ENCODE measurements at places on chromosomes 1 and 21.

DNA sequence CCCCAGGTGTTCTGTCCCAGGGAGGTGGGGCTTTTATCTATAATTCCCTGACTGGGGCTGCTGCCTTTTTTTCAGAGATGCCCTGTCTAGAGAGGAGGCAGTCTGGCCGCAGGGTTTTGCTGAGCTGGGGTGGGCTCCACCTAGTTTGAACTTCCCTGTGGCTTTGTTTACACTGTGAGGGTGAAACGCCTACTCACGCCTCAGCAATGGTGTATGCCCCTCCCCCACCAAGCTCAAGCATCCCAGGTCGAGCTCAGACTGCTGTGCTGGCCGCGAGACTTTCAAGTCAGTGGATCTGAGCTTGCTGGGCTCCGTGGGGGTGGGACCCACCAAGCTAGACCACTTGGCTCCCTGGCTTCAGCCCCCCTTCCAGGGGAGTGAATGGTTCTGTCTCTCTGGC lies 124.3 kb downstream of the CENPF start:
- DNase-seq = no peak

- no peak for DNase-seq
These were observed 289.2 kb upstream of the DPYD start for GRCh38 chr1:98210064-98210463.

GRCh38 chr1:31460027-31460426 lies 47.0 kb downstream of the SERINC2 start:
- DNase-seq = no peak

DNA sequence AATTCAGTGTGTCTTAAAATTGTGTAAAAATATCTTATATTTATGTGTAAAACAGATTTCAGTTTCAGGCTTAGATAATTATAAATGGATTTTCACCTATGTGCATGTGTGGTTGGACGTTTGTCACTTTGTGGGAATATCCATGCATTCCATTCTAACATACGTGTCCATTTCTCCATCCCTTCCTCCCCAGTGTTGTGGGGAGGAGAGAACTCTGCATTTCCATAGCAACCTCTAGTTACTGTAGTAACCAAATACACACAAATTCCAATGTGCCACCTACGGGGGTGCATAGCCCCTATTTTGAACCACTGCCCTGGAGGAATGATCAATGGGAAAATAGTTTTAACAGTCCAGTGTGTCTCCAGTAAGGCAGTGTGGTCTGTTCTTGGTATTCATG lies 79.0 kb downstream of the RASAL2 start:
- no peak for DNase-seq

DNA sequence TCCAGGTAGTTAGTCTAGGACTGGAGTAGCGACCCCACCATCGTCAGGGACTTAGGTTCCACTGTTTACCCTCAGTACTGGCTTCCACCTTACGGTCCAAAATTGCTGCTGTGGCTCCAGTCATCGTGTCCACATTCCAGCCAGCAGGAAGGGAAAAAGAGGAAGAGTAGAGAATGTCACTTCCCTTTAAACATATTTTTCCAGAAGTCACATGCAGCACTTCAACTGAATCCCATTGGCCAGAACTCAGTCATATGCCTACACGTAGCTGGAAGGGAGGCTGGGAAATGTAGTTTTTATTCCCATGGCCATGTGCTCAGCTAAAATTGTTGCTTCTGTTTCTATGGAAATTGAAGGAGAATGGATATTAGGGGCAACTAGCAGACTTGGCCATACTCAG lies 84.1 kb upstream of the SELENON start:
- DNase-seq = peak; percentile 21

DNA sequence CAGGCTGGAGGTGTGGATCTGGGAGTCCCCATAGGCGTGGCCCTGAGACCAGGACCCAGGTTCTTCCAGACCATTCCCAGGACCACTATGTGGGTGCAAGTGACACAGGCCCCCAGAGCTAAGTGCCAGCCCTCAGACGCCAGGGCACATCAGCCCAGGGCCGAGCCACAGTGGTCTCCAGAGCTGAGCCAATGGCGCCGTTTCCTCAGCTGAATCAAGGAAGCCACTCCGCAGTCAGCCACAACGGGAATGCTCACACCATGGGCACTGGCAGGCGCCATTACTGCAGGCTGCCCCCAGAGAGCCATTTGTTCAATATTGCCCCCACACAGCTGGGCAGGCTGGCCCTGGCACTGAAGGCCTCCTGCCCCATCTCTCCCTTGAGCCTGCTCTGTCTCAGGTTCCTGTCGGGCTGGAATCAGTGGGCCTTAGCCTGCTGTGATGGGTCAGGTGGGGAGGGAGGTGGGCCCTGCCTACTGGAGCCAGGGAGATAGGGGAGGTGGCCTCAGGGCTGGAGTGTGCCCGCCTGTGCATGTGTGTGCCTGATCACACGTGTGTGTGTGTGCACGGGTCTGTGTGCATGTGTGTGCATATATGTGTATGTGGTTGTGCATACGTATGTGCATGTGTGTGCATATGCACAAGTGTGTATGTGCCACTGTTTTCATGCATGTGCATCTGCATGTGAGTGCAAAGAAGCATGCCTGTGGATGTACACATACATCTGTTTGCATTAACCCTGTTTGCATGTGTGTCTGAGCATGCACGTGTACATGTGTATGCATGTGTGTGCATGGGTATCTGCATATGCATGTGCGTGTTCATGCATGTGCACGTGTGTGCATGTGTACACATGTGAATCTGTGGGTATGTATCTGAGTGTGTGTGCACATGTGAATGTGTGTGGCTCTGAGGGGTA lies 6.1 kb downstream of the GJC2 start:
- DNase-seq = no peak

DNA sequence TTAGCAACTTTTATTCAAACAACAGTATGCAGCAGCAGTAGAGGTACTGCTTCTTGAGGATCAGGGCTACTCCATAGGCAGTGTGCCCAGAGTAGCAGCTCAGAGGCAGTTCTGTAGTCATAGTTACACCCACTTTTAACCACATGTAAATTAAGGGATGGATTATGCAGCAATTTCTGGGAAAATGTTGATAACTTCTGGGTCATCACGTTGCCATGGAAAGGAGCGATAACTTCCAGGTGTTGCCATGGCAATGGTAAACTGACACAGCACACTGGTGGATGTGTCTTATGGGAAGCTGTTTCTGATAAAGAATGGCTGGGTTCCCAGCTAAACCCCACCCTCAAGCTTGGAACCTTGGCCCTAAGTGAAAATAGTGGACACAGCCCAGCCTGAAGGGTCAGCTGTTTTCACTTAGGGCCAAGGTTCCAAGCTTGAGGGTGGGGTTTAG lies 29.0 kb upstream of the PLA2G2A start:
- DNase-seq = peak; percentile 55

DNA sequence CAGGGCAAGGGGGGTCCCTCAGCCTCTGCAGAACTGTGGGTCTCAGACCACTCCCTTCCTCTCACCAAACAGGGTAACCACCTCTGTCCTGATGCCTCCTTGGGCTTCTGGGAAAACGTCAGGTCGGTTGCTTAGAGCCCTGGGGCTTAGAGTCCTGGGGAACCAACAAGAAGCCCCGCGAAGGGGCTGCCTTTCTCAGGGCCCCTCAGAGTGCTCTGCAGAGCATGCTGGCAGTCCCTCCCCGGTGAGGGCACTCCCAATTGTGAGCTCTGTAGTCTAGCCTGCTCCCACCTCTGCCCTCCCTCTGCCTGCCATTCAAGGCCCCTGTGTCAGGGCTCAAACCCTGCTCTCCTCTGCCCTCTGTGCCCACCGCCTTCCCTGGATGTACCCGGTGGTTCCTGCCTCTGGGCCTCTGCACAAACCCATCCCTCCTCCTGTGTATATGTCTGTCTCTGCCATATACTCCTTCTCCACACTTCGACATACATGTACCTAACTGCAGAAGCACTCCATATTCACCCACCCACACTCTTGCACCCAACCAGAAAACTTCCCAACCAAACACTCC lies 92.3 kb downstream of the DMRTB1 start:
- peak; percentile 13 for DNase-seq

GRCh38 chr1:51621161-51621560 lies 4.3 kb downstream of the OSBPL9 start:
- no peak for DNase-seq

DNA sequence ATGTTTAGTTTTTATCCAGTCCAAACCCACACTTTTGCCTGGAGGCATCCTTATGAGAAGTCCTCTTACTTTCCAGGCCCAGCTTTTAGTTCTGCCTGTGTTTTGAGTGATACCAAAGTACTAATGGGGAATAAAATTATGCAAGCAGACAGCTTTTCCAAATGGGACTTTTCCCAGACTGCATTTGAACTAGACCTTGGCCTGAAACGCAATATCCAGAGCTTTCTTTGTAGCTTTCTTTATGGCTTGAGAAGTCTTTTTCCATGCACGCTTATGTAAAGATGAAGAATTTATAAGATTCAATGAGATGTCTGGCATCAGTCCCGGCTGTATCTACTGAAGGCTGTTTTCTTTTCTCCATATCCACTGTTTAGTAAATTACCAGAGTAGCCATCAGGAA lies 236.6 kb upstream of the RAB4A start:
- DNase-seq = no peak

DNA sequence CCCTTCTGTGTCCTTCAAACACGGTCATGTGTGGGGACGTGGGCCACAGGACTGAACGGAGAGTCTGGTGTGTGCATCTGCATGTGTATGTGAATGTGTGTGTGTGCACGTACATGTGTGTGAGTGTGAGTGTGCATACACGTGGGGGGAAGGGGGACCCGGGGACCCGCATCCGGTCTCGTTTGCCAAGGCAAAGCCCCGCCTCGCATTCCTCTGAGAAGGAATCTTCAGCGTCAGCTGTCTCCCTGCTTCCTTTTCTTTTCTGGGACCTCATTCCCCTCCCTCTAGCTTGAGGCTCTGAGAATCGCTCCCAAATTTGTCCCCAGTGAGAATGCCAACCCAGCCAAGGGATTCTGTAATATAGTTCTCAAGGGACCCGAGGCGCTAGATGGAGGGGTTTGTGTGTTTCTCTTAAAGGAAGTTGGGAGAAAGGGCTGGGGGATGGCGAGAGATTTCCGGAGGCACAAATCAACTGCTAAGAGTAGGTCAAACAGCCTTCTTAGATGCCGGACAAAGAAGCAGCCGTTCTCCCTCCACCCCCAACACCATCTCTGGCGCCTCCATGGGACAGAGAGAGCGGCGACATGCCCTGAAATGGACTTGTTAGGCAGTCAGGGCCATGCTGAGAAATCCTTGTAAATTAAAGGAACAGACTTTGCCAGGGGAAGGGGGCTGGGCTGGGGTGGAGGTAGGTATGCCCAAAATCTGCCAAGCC lies 6.6 kb downstream of the IFFO2 start:
- DNase-seq = peak; percentile 88

DNA sequence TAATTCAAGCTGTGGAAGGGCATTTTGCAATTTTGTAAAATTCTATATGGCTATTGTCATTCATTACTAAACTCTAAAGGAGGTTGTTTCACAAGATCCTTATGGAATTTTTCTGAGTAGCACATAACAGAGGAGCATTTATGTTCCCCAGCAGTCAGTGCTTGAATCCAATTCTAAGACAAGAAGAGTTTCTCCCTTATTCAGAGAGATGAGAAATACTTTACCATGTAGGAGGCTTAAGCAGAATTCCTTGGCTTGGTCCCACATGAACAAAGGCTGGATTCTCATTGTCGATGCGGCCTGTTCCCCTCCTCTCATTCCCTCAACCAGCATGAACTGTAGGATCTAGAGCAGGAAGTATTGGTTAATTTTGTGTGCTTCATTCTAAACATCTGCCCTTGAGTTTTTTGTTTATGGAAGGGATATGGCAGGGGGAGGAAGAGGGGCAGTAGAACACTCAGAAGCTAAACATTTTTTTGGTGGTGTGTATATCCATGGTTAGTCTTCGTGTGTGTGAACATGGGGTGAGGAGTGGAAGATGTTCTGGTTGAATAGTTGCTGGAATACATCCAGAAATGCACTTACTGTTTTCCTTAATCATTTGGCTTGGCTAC lies 74.3 kb downstream of the LAMC1 start:
- no peak for DNase-seq

DNA sequence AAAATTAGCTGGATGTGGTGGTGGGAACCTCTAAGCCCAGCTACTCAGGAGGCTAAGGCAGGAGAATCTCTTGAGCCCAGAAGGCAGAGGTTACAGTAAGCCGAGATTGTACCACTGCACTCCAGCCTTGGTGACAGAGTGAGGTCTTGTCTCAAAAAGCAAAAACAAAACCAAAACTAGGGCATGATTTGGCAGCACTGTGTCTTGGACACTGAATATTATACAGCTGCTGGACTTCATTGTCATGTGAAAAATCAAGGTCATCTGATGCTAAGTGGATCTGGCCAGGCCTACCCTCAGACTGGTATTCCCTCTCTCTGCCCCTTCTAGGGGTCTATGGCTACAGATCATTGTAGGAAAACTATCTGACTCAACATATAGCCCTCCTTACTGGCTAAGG lies 55.2 kb upstream of the MRPS6 start:
- DNase-seq = no peak

DNA sequence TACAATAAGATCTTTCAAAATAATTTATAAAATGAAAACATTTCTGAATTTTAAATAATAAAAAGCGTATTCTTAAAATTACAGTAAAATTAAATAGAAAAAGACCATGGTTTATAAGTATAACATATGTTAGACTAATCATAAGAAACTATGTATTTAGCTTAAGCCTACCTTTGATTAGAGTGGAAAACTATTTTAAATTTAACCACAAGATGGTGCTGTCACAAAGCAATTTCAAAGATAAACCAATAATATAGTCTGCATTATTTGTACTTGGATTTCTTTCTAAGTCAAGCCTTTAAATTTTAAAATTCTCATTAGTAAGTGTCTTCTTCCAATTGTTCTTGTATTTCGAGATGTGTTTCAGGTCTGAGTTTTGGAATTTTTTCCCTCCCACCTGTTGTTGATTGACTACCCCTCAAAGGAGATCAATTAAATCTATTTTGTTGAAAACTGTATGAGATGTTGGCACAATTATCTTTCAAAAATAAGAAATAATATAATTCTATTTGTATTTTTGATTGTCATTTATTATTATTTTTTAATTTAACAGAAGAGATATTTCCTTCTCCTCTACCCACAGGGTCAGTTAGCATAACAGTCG lies 459.8 kb downstream of the KCNT2 start:
- no peak for DNase-seq

DNA sequence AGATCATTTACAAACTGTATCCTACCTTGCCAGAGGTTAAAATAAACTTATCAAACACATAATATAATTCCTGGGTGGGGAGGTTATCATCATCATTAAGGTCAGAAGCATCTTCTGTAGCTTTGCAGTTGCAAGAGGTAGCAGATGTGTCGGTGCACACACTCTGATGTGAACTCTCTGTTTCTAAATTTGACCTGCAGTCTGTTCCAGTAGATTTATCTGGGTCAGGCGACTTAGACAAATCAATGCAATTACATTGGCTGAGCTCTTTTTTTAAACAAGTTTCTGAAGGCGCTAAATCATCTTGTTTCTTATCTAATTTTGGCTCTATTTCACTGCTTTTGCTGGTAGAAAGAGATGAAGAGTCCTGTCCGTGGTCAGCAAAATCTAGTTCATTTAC lies 70.4 kb downstream of the PRPF38A start:
- DNase-seq = no peak
